ENCODE measurements at places on chromosomes 7 and 10. TPM values are rescaled to one million over a fixed set of nuclear protein-coding genes. Genes with fewer than 3 reads are reported as not detected.

CALCR gene
- polyA plus RNA-seq: not detected

DNA sequence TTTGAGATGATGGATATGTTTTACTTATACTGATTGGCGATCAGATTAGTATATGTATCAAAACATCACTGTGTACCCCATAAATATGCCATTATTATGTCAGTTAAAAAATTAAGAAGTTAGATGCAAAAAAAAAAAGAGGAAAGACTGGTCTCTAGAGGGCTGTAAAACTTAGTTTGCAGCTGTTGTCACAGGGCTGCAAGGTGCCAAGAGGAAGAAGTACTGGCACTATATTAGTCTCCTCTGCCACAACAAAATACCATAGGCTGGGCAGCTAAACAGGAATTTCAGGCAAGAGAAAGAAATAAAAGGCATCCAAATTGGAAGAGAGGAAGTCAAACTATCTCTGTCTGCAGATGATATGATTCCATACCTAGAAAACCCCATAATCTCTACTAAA, 177.8 kb upstream of the PLPP4 start:
- no peak for DNase-seq

FRAT1 gene
- polyA plus RNA-seq: 12.7 TPM

GRCh38 chr10:116312548-116312947, 11.7 kb upstream of the CCDC172 start:
- DNase-seq: no peak

CDK1 gene
- 0.56 TPM for polyA plus RNA-seq

DNA sequence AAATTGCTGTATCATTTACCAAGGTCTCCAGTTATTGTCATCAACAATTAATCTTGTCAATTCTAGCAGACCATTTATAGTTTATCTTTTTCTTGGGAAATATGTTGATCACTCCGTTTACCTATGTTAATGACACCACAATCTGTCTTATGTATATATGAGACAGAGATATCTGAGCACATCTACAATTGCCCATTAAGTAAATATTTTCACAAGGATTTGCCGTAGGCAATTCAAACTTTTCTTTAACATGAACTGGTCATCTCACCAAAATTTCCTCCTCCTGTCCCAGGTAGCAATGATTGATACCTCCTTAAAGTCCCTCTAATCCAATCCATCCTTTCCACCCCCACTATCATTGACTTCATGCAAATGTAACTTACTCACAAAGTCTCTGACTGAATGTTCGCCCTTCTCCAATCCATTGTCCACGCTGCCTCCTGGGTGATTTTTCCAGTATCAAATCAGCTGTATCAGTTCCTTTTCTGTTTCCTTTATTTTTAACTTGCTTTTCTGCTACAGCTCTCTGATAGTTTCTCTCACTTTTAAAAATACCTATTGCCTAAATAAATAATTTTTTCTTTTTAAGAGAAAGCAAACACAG, 138.3 kb downstream of the GNAT3 start:
- no peak for DNase-seq

ITPRIP gene
- polyA plus RNA-seq: 10.6 TPM

DNA sequence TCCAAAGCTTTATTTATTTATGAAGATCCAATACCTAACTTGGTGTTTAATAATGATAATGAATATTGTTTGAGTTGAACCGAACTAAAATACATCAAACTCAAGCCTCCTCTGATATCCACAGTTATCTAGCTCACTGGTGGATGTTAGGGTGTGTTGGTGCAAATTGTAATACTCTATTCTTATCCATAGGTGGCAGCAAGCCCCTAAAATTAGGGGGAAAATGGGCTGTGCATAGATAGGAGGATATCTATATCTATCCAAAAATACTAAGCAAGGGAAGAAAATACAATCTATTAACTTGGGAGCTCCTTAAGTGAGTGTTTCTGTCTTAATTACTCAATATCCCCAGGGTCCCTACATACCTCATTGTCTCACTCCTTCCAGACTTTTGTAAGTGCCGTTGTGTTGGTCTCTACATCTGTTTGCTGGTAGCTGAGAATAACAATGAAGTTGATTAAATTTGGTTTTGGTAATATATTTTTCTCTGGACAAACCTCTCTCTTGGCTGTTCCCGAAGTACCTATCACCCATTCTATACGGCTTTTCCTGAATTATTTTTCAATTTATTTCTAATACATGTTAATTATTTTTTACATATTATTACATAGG, 55.0 kb upstream of the VWDE start:
- no peak for DNase-seq

DNA sequence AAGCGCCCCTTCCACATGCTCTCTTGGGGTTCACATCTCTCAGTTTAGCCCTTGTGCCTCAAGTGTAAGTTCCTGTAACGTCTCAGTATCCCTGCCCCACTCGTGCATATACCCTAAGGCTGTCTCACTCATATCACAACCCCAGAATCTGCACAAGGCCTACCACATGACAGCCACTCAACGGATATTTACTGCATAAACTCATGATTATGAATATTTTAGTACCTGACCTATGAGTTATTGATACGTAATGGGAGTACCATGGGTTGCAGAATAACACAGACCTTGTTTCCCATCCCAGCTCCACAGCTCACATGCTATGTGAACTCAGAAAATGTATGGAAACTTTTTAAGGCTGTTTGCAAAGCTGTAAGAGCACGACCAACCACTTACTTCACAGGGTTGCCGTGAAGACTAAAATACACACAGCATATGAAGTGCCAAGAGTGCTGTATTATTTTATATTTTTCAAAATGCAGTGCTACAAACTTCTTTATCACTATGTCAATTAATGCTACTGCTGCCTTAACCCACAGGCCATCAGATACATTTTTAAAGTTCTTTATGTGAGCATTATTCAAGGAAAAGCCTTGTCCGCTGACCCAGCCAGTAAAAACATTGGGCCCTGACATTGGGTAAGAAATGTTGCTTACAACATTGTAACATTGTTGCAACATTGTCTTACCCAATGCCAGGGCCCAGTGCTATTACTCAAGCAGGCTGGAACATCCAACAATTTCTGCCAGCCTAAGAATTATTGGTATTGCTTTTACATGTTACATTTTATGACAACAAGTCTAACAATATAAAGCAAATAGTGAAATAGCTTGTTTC, 97.2 kb downstream of the JAZF1 start:
- DNase-seq: no peak

- DNase-seq: no peak
These were observed 15.5 kb upstream of the AHCYL2 start for GRCh38 chr7:129209067-129209926.

DNA sequence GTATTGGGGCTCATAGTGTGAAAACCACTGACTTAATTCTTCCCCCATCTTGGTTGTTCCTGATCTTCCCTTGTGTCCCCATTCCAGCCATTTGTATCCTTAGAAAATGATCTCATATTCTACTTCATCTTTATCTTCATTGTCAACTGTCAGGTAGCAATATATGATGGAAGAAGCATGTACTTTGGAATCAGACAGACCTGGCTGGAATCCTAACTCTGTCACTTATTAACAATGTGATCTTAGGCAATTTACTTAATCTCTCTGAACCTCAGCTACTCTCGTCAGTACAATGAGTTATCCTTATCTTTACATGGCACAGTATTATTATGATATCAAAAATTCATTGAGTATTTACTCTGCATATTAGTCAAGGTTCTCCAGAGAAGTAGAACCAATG, 10.1 kb downstream of the CFTR start:
- DNase-seq: no peak

- no peak for DNase-seq
These were observed 962.5 kb downstream of the CNTNAP2 start for GRCh38 chr7:147079083-147079482.

GRCh38 chr10:78321500-78321899, 287.8 kb downstream of the RPS24 start:
- no peak for DNase-seq

CPA1 gene
- 0.26 TPM for polyA plus RNA-seq

DNA sequence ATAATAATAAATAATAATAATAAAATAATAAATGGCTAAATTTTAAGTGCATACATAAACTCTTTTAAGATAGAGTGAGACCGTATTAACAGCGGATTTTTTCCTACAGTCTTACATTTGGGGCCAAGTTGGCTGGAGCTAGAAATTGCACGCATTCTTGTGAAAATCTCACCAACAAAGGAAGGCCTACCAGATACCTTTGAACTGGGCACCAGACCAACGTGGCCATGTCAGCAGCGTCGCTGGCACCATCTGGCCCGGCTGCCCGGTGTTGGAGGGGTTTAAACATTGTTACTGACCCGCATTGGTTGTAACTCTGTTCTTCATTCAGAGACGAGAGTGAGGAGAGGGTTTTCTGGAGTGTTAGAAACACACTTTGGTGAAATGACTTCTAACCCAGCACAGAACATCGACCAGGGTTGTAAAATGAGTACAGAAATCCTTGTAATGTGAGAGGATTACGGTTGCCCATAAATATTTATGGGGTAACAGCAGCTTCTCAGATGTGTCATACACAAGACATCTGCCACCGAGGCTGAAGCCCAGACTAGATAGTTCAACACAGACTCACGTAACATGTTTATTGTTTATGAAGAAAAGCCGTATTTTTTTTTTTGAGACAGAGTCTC, 34.6 kb upstream of the UNCX start:
- DNase-seq: no peak

DNA sequence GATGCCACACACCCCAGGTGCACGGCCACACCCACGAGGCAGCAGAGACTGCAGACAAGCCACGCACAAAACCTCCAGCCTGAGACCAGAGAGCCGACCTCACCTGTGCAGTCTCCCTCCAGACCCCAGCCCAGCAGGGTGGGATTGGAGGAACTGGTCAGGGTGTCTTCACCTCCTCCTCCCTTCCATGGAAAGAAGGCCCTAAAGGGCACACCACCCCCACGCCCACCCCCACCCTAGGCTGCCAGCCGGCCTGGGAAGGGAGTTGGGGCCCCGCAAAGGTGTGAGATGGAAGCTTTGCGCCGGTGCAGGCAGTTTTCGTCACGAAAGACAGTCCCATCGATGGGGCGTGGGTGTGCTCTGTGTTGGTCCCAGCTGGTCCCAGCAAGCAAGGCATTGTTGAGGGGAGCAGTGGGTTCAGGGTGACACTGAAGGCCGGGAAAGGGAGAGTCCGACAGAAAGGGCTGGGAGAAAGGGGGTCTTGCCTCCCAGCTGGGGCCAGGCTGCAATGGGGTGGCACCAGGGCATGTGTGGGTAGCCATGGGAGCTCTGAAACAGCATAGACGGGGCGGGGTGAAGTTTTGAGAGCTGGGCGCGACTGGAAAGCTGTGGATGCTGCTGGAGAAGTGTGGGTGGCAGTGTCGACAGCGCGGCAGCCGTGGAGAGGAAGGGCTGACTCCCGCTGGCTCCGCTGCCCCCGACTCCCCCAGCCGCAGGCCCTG, 349.2 kb downstream of the GLRX3 start:
- DNase-seq: no peak
